Chondrocyte (in vitro differentiated cells): ENCODE measurements at places on chromosomes 2 and 18. TPM values are rescaled to one million over a fixed set of nuclear protein-coding genes. Genes with fewer than 3 reads are reported as not detected.

DNA sequence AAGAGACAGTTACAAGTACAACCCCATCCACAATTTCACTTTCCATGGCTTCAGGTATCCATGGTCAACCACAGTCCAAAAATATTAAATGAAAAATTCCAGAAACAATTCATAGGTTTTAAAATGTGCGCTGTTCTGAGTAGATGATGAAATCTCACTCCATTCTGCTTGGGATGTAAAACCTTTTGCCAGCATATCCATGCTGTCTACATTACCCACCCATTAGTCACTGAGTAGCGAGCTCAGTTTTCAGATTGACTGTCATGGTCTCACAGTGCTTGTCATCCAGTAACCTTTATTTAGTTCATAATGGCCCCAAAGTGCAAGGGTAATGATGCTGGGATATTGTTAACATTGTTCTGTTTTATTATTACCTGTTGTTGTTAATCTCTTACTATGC, 40.5 kb downstream of the SMAD4 start:
- peaks cover 45% of the 10 kb centered on the region for H3K4me1 ChIP-seq
- peaks cover 5% of the 10 kb centered on the region for H3K36me3 ChIP-seq
- no peak overlapping the region for H3K4me3 ChIP-seq
- DNase-seq = no peak
- H3K27ac ChIP-seq = peak overlapping the region; percentile 98

DNA sequence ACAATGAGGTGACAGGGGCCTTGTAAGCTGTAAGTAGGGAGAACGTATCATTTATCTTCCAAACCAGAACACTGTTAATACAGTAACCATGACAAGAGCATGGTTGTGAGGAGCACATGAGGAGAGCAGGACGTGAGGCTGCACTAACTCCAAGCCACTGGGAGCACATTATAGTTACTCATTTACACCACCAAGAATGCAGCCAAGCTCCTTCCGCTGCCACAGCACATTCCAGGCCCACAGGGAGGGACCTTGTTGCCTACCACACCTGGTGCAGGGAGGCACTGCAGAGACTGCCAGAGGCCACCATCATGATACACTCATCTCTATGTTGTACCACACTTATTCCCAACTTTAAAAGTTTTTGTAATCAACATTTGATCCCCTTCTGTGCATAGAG, 13.5 kb upstream of the SFXN5 start:
- DNase-seq = no peak
- H3K27me3 ChIP-seq = no peaks in the 10 kb centered on the region
- H3K4me1 ChIP-seq = peaks cover 49% of the 10 kb centered on the region
- peaks cover 5% of the 10 kb centered on the region for H3K36me3 ChIP-seq
- H3K4me3 ChIP-seq = no peak overlapping the region

DNA sequence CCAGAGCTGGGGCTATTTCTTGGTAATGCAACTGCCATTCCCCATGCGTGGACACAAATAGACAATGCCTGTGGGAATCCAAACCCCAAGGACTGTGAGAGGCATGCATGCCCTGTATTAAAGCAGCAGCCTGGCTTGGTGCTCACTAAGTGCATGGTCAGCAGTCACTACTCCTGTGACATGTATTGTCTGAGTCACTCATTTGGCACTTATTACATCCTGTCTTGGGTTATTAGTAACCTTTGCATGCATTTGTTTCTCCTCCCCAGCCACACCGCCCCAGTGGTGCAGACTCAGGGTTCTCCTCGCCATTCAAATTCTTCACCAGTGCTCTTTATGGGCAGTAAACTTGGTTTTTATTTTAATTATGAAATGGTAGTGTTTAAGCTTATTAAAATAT, 30.2 kb downstream of the PRKCE start:
- no peak for DNase-seq
- peak overlapping the region; percentile 84 for H3K27ac ChIP-seq
- peaks cover 10% of the 10 kb centered on the region for H3K4me1 ChIP-seq
- H3K27me3 ChIP-seq = no peaks in the 10 kb centered on the region
- H3K36me3 ChIP-seq = no peaks in the 10 kb centered on the region

DNA sequence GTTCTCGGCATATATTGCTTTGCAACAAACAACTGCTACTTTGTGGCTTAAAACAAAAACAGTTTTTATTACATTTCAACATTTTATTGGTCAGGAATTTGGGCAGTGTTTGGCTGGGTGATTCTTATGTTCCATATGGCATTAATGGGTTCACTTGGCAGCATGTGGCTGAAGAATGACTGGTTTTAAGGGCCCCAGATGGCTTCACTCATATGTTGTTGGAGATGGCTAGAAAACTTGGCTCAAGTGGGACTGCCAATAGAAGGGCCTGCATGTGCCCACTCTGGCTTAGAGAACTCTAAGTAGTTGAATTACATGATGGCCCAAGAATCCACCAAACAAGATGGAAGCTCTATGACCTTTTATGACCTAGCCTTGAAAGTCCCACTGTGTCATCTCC, 86.1 kb downstream of the FASTKD2 start:
- no peak for DNase-seq
- no peaks in the 10 kb centered on the region for H3K27me3 ChIP-seq
- no peak overlapping the region for H3K27ac ChIP-seq
- H3K4me1 ChIP-seq = peaks cover 18% of the 10 kb centered on the region
- no peaks in the 10 kb centered on the region for H3K36me3 ChIP-seq
- H3K4me3 ChIP-seq = no peak overlapping the region

DNA sequence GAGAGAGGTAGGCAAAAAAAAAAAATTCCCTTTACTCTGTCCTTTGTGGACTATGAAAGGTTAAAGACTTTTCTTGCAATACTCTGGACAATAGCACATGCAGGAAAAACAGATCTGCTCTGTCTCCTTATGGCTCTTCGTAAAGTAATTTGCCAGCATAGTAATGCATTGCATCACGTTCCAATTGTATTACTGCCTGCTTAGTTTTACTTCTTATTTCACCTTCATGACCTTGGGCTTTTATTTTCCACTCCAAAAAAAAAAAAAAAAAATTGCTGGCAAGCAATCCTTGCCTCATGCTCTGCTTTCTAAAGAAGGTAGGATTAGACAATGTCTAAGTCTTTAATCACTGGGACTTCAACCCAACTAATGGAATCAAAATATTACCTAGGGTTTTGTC, 1802.7 kb downstream of the SUCLG1 start:
- no peaks in the 10 kb centered on the region for H3K4me1 ChIP-seq
- no peak overlapping the region for H3K4me3 ChIP-seq
- H3K27me3 ChIP-seq = peaks cover 2% of the 10 kb centered on the region
- DNase-seq = no peak
- no peaks in the 10 kb centered on the region for H3K36me3 ChIP-seq

- H3K36me3 ChIP-seq = peaks cover 1% of the 10 kb centered on the region
- no peak overlapping the region for H3K4me3 ChIP-seq
- no peaks in the 10 kb centered on the region for H3K27me3 ChIP-seq
- peaks cover 18% of the 10 kb centered on the region for H3K4me1 ChIP-seq
- H3K27ac ChIP-seq = peak overlapping the region; percentile 17
- DNase-seq = no peak
Measured at GRCh38 chr2:163341426-163341825, 394.4 kb downstream of the FIGN start.

DNA sequence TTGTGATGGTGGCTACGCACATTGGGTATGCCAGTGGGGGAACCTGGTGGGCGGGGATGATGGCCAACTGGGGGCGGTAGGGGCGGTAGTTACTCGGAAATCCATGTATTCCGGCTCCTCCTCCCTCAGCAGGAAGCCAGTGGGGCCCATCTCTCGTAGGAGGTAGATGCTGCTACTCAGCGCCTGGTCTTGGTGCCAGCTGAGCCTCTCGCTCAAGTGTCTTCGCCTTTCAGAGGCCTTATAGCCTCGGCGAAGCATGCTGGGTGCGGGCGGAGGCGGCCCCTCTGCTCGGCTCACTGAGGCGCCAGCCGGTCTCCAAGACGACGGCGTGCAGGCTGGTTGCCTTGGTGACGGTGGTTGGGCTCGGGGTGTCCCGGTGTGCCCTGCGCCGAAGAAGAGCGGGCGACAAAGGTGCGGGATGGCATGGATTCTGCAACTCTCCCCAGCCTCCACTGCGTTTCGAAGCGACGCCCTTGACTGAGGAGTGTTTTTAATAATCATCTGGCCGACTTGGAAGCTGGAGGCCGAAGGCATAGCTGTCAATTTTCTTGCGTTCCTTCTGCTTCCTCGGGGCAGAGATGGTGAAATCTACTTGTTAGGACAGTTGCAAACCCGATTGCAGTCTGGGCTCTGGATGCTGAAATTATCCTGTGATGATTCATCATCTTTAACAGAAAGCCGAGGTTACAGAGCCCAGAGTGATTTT, at the start of gene ZSWIM2:
Gene ZSWIM2, minus strand, starts transcription at position 298 of the 706 bp plus-strand sequence. Its CDS starts 40 bp downstream, at position 258.
- H3K27ac ChIP-seq = peak within 1 kb of the TSS; percentile 82
- H3K27me3 ChIP-seq = no peaks in the 10 kb centered on the region
- H3K4me3 ChIP-seq = peak within 1 kb of the TSS; percentile 82
- peaks cover 25% of the 10 kb centered on the region for H3K4me1 ChIP-seq
- H3K36me3 ChIP-seq = no peaks in the 10 kb centered on the region

DNA sequence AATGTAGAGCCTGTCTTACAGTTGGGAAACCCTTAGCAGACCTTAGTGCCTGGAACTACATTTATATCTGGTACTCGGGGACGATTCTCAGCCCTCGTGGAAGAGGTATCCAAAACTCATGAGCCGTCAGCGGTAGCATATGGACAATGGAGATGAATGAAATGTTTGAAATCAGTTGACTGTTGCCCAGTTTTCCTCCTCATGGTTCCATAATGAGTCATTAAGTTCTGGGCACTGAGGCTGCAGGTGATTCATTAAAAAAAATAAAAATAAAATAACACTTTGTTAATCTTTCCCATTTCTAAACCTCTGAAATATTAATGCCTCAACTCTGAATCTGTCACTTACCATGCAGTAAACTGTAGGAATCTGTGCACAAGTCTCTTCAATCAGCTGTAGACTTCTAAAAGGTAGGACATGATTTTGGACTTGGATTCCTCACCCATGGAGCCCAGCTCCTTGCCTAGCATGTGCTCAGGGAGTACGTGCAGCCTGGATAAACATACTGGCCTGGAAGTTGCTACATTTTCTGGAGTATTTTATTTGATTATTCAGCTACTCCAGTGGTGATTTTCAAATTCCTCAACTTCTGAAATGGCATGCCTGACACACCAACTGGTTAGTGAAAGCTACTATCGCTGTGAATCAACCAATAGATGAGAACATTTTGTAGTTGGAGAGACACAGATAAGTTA, 979.2 kb downstream of the CNTNAP5 start:
- no peaks in the 10 kb centered on the region for H3K27me3 ChIP-seq
- no peaks in the 10 kb centered on the region for H3K36me3 ChIP-seq
- H3K4me3 ChIP-seq = no peak overlapping the region
- no peak overlapping the region for H3K27ac ChIP-seq
- no peak for DNase-seq

The IMPACT gene
- total RNA-seq = 50.4 to 60.6 TPM (median 53.4 TPM) in 3 replicates

The CDH20 gene
- total RNA-seq = not detected in 3 replicates

The FRZB gene
- total RNA-seq = 13.8 to 31.6 TPM (median 15.0 TPM) in 3 replicates

The FAM228A gene
- total RNA-seq = 0.22 to 0.58 TPM (median 0.31 TPM) in 3 replicates

The RUFY4 gene
- total RNA-seq = not detected in 3 replicates
